Stimulated activated CD8-positive, alpha-beta memory T cell treated with anti-CD3 and anti-CD28 coated beads, Interleukin-7, amount 100 ng/mL, for 1 hour (primary cell): ENCODE measurements at places on chromosomes 5 and 9.

DNA sequence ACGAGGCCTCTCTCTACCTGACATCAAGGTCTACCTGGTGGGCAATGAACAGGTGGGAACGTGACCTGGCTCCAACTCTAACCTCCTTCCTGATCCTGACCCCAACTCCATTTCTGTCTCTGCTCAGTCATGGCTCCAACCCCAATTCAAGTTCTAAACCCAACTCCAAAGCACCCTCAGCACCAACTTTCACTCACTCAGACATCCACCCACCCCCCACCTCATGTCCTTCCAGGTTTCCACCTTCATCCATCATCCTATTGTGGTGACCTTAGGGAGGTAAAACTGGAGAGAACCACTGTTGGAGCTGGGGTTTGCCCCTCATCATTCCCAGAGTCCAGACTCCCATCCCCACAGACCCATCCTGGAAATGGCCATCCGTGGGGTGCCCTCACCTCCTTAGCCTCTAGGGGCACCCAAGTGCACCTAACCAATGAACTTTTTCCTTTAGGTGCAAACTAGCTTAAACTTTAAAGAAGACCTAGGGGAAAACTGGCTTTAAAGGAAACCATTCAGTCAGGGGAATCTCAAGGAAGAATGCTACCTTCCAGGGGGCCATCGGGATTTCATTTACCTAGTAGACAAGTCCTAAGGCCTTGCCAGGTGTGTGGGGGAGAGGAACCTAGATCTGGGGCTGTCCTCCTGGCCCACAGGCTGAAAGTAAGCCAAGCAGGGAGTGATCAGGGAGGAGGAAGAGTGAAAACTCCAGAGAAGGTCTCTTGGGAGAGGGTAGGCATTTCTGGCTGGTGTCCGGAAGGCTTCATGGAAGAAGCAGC is 11.3 kb downstream of the RGS14 start:
- DNase-seq = no peak

- DNase-seq = no peak
These were observed 33.8 kb downstream of the HTR1A start for GRCh38 chr5:63928451-63928850.

GRCh38 chr5:5700549-5700948 is 278.1 kb downstream of the ICE1 start:
- DNase-seq = no peak

GRCh38 chr5:135894276-135894675 is 1.4 kb downstream of the IL9 start:
- no peak for DNase-seq

DNA sequence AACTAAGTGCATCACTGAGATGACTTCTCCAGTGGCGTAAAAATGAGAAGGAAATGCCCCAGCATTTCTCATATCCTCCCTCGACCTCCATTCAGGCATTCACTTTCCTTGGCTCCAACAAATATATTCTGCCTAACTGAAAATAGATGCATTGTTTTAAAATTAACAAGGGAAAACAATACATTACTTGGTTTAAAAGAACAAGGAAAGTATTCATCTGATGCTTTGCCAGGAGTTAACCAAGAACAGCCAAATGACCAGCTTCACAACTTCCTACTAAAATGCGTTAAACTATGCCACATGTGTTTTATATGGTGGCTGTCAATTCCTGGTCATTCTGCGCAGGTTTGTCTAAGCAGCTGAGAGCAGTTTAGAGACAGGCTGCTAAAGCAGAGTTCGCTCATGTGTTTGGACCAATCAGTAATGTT is 121.4 kb downstream of the GNAQ start:
- DNase-seq = no peak

DNA sequence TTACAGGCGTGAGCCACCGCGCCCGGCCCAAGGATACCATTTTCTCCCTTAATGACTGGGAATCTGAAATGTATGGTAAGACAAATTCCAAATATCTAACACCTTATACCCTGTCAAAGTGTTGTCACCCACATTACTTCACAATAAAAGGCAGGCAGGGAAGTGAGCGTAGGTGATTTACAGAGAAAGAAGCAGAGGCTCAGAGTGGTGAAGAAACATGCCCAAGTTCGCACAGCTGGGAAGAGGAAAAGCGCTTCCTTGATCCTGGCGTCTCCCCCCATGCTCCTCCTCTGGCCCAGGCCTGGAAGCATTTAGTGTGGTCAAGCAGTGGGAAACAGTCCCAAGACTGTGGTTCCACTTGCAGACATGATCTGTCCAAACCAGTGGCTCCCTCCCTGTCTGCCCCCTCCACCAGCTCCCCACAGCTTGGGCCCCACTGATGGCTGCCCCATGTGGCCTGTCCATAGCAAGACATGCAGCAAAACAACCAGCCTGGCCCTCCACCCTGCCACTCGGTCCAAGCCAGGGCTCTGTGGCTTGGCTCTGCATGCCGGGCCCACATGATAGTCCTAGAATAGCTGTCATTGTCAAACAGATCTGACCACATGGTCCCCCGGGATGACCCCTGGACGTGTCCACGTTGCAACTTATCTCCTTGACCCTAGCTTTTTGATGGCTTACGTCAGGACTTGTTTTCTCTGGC is 107.2 kb downstream of the TTLL11 start:
- DNase-seq = no peak

- DNase-seq = no peak
These were observed 186.7 kb downstream of the DCP2 start for GRCh38 chr5:113163328-113163727.

DNA sequence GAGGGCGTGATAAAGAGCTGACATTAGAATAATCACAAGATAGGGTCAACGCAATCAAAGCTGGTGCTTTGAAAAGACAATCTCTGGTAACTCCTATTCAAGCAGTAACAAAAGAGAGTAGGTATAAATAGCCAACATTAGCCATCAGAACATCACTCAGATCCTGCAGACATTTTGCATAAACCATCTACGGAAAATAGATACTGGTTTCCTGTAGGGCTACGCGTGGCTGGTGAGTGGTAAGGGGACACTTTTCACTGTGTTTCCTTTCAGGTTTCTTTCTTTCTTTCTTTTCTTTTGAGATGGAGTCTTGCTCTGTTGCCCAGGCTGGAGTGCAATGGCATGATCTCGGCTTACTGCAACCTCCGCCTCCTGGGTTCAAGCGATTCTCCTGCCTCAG is 22.3 kb downstream of the TTF1 start:
- no peak for DNase-seq

- no peak for DNase-seq
These were observed 5.6 kb upstream of the LCN2 start for GRCh38 chr9:128143525-128144238.

GRCh38 chr9:135994501-135995192 is 33.5 kb upstream of the UBAC1 start:
- DNase-seq = no peak

GRCh38 chr5:51986733-51987132 is 603.5 kb downstream of the ISL1 start:
- DNase-seq = no peak

DNA sequence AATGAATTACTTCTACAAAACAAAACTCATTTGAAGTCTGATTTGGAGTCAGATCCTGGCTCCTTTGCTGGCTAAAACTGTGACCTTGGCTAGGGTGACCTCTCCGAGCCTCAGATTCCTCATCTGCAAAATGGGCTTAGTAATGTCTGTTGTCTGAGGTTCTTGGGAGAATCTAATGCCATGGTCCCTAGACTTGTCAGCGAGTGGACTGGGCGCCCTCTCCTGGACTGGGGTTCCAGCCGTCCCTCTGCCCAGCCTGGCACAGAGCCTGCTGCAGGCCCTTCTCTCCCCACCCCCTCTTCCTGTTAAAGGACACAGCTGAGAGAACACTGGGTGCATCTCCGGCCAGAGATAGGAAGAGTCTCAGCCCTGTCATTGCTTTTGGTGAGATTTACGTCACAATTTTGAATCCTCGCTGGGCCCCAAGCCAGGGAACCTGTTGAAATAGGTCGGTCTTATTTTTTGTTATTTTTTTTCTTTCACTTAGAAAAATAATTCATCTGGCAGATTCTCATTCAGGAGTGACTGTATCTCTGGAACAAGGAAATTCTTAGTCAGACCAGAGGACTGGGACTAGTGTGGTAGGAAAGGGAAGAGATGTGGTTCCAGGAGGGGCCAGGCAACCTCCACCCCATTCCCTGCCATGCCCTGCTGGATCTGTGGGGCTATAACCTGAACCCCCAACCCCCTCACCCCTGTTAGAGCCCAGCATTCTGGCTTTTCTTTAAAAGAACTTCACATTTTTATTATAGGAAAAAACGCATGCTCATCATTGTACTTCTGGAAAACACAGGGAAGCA is 48.2 kb upstream of the RPL26L1 start:
- DNase-seq = no peak

DNA sequence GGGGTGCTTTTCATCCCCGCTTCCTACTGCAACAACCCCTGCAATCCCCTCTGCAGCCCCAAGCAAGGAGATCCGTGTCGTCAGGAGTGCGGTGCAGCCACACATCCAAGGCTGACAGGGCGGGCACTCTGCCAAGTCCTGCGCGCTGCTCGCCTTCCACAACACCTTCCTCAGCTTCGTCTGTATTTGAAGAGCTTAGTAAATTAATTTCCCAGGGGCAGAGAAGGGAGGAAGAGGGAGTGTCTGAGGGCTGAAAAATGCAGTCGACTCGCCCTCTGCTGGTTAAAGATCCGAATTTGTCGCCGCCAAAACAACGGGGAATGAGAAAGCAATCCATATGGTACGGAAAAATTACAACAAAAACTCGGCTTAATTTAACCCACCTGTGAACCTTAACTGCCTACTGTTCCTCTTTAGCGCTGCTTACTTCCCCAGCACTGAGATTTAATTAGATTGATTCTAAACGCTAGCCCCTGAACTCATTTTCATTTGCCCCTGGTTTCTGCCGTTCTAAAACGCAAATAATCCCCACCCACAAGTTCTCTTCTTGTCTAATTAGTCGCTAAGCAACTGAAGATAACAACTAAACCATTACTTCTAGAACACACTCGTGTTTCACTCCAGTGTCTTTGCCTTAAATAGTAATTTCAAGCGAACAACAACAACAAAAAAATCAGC is 10.9 kb upstream of the PCDHB1 start:
- no peak for DNase-seq

DNA sequence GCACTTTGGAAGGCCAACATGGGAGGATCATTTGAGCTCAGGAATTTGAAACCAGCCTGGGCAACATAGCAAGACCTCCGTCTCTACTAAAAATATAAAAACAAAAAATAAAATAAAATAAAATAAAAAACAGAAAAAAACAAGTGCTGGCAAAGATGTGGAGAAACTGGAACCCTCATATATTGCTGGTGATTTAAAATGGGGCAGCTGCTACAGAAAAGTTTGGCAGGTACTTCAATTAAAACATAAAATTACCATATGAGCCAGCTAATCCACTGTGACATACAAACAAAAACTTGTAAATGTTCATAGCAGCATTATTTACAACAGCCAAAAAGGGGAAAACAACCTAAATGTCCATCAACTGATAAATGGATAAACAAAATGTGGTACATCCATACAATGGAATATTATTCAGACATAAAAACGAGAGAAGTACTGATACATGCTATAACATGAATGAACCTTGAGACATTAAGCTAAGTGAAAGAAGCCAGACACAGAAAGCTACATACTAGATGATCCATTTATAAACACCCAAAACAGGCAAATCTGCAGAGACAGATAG is 42.7 kb downstream of the PFDN1 start:
- no peak for DNase-seq

- no peak for DNase-seq
These were observed 66.8 kb downstream of the ZNF608 start for GRCh38 chr5:124679578-124680199.

DNA sequence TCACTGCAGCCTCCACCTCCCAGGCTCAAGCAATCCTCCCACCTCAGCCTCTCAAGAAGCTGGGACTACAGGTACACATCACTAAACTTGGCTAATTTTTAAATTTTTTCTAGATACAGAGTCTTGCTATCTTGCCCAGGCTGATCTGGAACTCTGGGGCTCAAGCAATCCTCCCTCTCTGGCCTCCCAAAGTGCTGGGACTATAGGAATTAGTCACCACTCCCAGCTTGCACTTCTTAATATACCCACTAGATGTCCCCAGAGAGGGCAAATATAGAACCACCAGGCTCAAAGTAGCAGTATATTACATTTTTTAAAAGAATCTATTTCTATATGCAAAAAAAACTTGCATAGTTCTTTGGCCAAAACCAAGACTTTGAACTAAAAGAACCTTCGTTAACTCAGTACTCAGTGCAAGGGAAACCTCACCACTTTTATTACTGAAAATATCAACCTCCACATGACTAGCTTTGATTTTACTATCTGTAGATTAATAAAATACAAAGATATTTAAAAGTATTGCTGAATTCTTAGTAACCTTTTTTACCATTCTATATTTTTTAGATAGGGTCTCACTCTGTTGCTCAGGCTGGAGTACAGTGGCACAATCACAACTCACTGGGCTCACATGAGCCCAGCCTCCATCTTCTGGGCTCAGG is 25.8 kb upstream of the HSD17B3 start:
- no peak for DNase-seq

DNA sequence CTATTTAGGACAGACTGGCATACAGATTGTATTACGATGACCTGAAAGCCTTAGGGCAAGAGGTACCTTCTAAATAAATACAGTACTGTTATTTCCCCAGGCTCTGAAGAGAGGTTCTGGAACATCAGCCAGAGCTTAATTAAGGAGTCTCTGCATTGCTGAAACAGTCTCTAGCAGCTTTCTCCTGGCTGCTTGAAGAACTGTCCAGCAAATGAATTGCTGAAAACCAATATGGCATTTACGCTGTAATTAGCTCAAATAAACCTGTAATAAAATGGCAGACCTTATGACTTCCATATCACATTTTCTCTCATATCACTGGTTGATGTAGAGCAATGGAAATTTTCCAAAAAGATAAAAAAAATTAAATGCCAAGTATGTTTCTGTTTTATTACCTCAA is 636.3 kb downstream of the GABRG2 start:
- DNase-seq = no peak

GRCh38 chr5:90408571-90409317 is 812 bp downstream of the CETN3 start:
- DNase-seq = no peak

GRCh38 chr9:99561509-99561917 is 260.2 kb upstream of the NR4A3 start:
- no peak for DNase-seq

- DNase-seq = no peak
These were observed 435.5 kb downstream of the CAAP1 start for GRCh38 chr9:26457151-26457550.

- DNase-seq = no peak
These were observed 3.3 kb downstream of the ASTN2 start for GRCh38 chr9:117411547-117411946.
